ENCODE measurements at places on chromosomes 7 and 10. TPM values are rescaled to one million over a fixed set of nuclear protein-coding genes. Genes with fewer than 3 reads are reported as not detected.

Gene OR2A42
- total RNA-seq: not detected

Gene ASIC3
- total RNA-seq: not detected

- DNase-seq: no peak
These were observed 2.5 kb downstream of the ZEB1 start for GRCh38 chr10:31321396-31321941.

DNA sequence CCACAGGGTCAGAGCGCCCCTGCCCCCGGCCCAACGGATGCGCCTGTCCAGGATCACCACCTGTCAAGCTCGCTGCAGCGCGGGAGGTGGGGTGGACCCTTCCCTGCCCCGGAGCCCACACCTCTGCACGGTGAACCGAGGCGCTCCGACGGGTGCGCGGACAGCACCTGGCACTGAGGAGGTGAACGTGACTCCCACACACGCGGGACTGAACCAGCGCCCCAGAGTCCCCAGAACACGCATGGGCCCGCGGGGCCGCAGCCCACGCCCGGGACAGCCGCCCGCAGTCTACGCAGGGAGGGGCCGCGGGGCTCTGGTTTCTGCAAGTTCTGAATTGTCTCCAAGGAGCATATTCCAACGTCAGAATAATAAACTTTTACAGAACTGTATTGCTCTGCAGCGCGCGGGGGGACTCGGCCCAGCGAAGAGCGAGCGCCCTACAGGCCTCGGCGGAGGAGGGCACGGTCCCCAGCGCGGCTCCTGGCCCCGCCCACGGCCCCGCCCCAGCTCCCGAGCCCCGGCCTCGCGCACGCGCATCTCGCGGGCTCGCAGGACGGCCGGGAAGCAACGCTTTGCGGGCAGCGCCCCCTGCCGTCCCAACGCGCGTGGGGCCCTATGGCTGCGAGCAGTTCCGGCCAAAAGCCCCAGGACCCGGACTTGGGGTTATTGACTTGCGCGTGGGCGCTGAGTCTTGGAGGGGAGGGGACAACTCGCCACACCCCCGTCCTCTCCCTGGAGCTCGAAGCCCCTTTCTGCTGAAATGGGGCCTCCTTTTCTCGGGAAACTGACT is 29.7 kb downstream of the OAT start:
- peak; percentile 64 for DNase-seq

- no peak for DNase-seq
These were observed 73.6 kb downstream of the COBL start for GRCh38 chr7:51242881-51243518.
